ENCODE measurements at places on chromosomes 5 and 9.

GRCh38 chr9:2817999-2818803 is 25.7 kb downstream of the PUM3 start:
- DNase-seq = no peak

GRCh38 chr5:55638455-55638854 is 73.7 kb downstream of the SLC38A9 start:
- no peak for DNase-seq

GRCh38 chr9:3475300-3476020 is 50.3 kb downstream of the RFX3 start:
- no peak for DNase-seq

DNA sequence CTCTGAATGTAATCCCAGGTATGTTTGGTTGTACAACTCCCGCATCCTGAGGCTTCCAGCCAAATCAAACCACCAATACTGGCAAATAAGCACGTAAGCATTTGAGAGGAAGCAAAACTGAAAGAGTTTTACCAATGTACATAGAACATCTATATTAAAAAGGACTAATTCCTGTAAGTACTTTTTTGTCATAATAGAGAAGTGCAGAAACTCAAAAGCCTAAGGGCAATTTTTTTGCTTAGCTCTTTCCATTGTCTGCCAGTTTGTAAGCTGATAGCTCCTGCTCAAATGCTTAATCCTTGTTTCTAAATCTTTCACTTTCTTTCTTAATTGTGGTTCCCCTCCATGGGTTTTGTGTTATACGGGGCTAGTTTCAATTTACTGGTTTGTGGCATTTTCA is 1151.8 kb downstream of the CDH12 start:
- DNase-seq = no peak

DNA sequence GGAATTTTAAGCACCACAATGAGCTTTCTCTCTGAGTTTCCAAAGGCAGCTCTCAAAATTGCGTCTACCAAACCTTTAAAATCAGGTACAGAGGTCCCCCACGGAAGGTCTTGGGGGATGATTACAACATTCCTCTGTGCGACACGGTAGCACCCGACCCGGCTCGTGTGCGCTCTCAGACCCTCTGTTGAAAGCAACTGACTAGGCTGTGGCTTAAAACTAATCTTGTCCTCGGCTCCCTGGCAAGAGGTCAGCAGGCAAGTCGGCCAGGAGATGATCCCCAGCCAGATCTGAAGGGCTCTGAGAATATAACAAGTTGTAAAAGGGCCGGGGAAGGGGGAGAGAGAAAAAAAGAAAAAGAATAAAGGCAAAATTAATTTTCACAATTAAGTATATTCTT is 92.6 kb upstream of the LMX1B start:
- no peak for DNase-seq

DNA sequence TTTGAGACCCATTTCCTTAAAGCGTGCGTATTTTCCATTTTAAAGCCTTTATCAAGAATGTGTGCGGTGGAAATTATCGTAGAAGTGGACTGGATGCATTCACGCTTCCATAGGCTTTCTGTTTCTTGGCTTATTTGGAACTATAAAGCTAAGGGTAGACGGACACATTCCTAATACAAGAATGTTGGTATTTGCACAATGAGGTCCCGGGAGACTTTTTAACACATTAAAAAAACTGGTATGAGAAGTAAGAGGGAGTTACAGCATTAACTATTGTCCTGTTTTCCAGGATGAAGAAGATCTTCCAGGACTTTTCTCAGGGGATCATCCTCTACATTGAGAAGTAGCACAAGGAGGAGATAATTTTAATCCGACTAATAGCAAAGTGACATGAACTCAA is 653.0 kb downstream of the MTRR start:
- DNase-seq = no peak

- no peak for DNase-seq
These were observed 41.9 kb downstream of the MTRR start for GRCh38 chr5:7910738-7911428.

DNA sequence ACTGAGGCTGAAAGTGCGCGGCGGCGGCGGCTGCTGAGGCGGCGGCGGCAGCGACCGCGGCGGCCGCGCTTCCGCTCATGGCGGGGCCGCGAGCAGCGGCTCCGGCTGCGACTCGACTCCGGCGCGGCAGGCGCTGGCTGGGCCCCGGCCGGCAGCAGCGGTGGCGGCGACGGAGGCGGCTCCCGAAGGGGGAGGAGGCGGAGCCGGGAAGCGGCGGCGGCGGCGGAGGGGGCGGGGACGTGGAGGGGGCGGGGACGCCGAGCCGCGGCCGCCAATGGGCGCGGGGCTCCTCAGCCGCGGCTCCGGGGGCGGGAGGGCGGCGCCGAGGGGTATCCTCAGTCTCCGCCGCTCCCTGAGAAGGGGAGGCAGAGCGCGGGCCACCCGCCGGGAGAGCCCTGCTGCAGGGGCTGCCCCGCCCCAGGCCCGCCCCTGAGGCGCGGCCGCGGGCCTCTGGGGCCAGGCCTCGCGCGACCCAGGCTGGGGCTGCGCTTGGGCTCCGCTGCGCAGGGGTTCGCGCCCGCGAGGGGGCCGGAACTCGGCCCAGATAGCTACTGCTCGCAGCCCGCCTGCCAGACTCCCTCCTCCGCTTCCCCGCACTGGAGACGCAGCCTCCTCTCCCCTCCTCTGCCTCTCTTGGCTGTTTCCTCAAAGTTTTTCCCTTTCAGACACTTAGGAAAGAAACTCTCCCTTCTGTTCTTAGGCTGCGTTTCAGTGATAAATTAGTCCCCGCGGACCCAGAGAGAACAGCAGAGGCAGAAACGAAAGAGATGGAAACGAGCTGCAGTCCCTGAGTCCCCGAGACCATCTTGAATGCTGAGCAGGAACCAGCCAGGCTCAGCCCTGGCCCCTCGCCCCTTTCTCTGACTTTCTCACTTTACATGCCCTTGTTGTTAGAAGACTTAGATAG is 85.0 kb upstream of the MELK start:
- peak; percentile 46 for DNase-seq

- DNase-seq = no peak
These were observed 553.0 kb downstream of the EBF1 start for GRCh38 chr5:158546748-158547147.

- DNase-seq = no peak
These were observed 1.1 kb upstream of the ADAMTS2 start for GRCh38 chr5:179346401-179346800.

DNA sequence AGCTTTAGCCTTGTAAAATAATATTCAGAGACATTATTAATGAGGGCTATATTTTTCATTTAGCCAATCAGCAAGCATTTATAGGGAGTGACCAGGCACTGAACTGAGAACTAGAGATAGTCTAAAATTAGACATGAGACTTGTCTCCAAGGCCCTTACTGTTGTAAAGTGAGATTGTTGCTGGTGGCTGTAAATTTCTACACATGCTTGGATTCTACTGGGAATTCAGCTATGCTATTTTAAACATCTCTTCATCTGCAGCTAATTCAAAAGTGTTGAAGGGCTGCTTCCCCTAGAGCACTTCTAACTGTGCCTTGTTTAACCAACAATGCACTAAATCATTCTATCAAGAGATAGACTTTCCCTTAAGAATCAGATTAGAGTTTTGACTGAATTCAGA is 67.4 kb downstream of the CHSY3 start:
- no peak for DNase-seq

DNA sequence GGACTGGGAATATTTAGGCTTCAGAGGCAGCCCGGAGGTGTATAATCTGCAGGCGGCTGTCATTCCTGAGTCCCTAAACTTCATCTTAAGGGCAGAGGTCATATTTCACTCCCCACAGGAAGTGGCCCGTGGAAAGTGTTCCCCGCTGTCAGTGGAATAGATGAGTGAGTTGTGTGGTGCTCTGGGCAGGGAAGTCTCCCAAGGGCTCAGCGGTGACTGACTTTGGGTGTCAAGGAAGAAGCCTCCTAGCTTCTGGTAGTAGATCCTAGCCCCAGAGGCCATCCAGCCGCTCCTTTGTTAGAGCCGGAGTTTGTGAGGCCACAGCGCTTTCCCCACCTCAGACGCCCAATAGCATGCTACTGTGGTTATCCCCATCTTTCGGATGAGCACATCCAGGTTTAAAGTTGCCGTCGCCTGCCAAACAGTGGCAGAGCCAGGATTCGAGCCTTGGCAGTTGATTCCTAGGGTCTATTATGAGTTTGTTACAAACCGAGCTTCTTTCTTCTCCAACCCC is 38.9 kb upstream of the TIFAB start:
- DNase-seq = no peak

DNA sequence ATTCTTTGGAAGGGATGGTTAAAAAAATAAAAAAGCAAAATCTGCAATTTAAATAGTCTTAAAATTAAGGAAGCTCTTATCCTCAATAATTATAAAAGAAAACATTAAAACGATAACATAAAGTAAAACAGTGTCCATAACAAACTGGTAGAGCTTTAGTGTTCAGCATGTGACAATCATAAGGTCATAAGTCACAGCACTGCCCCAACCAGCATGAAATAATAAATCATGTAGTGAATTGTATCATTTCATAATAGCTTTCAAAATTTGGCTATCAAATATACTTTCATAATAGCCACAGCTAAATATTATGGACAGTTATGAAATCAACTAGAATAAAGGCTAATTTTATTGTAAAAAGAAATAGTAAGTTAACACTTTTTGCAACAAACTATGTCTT is 10.0 kb downstream of the NR3C1 start:
- no peak for DNase-seq

DNA sequence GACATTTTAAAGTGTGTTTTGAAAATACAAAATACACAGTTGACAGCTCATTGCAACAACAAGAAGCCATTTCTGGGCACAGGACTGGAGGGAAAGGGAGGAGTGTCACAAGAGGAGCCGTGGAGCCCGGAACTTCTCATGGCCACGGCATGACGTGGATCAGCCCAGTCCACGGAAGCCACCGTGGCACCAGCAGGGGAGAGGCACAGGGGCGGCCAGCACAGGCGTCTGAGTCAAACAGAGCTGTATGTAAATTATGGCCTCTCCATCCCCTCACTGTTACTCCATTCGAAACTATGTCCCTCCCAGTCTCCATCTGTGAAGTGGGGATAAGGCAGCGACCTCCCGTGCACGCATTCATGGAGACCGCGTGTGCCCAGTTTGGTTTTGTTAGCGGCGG is 165.6 kb upstream of the IRX2 start:
- DNase-seq = no peak

GRCh38 chr9:21121079-21121478 is 20.6 kb downstream of the IFNW1 start:
- no peak for DNase-seq

- DNase-seq = peak; percentile 56
These were observed 79.8 kb upstream of the CAST start for GRCh38 chr5:96582343-96582742.

DNA sequence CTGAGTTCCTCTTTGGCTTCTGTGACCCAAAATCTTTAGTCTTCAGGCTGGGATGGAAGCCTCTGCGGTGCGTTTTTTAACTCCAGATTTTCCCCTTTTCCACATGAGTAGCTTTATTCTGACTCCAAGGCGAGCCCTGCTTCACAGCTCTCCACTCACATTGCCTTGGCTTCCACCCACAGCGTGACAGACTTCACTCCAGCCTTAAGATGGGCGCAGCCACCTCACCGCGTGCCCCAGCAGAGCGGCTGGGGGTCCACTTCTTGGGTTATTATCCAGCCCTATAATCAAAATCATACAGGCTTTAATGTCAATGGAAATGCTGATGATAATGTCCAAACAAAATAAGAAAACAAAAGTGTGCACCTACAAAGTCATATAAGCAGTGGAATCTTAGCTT is 1.2 kb downstream of the EXOC3 start:
- DNase-seq = no peak

DNA sequence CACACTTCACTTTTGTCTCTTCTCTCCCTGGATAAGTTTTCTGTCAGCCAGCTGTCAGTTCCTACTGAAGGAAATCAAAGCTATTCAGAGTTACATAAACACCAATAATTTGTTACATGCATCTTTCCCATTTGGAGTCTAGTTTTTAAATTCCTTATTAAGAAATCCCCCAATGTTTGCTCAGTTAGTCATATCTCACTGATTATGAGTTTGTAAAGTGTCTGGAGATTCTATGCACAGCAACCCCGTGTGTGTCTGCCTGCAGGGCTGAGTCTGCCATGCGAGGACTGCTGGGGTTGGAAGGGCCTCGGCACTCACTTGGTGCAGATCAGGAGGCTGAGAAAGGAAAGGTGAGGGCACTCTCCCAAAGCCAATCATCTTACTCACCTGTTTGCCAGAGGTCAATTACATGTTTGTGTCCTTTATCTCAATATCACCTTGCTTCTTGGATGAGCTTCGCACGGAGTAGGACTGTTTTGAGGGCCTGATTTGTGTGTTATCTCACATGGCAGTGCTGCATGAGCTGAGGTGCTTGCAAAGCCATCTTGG is 3.3 kb downstream of the ANKRD34B start:
- DNase-seq = no peak

Measured in NCI-H526 (cell line).